ENCODE measurements at places on chromosomes 12 and 14. TPM values are rescaled to one million over a fixed set of nuclear protein-coding genes. Genes with fewer than 3 reads are reported as not detected.

DNA sequence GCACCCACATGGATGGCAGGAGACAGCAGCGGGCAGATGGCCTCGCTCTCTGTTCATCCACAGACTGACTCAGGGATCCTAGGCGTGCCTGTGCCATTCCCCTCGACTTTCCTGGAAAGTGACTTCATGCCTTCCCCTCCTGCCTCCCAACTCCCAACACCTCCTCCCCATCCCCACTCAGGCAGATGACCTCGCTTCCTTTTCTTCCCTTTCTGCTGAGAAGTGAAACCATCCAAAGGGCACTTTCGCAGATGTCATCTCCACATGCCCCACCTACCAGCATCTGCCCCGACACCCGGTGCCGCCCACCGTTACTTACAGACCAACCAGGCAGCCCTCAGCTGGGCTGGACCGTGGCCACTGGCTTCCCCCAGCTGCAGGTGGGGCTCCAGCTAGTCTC, 29.6 kb downstream of the BEGAIN start:
- DNase-seq, result no peak

The PIWIL1 gene
- total RNA-seq, result not detected

GRCh38 chr12:124125203-124125871, 152.3 kb downstream of the ZNF664 start:
- DNase-seq, result no peak

- DNase-seq, result no peak
These were observed 5.6 kb downstream of the REM2 start for GRCh38 chr14:22888662-22889061.

- peak; percentile 50 for DNase-seq
These were observed 601 bp downstream of the KLC1 start for GRCh38 chr14:103629503-103630121.

DNA sequence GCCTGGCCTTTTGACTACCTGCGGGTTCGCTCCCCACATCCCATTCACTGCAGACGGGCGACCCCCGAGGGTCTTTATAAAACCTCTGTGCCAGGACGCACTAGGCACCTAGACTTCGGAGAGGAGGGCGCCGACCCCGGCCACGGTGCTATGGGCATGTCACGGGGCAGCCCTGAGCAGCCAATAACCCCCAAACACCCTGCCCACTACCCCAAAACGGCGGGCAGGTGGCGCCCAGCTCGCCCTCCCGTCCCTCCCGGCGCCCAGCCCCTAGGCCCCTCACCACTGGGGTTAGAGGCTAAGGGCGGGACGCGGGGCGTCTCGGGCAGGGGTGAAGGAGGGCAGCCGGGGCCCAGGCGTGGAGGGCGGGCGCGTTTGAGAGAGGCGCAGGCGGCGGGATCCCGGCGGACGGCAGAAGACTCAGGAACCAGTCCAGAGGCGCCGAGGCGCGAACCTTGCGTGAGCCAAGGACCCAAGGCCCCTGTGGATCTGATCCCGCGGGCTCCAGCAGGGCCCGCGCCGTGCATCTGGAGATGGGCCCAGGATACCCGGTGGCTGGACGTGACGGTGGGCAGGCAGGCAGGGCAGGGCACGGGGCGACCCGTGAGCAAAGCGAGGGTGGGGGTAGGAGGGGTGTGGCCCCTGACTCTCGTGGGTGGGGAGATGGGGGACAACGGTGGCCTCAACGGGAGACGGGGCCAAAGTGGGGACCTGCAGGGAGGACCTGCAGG, 11.1 kb downstream of the KRT85 start:
- DNase-seq, result no peak

- peak; percentile 66 for DNase-seq
These were observed 425.8 kb upstream of the ATXN7L3B start for GRCh38 chr12:74111688-74112360.

The C3AR1 gene
- total RNA-seq, result not detected

GRCh38 chr12:11085419-11085818, 6.7 kb downstream of the TAS2R43 start:
- no peak for DNase-seq

GRCh38 chr12:101939306-101939705, 61.9 kb downstream of the DRAM1 start:
- no peak for DNase-seq

- DNase-seq, result no peak
These were observed 30.7 kb downstream of the KIF21A start for GRCh38 chr12:39412210-39412609.

Data from Calu3 (cell line).